ENCODE measurements at places on chromosomes 6 and 20.
A peak's percentile ranks its signal among the peaks of the same experiment; 100 is the strongest.

GRCh38 chr6:136067731-136068341 lies 182.3 kb downstream of the MTFR2 start:
- no peak for DNase-seq

- peak; percentile 60 for DNase-seq
Observed at GRCh38 chr6:111989743-111990142, 64.2 kb upstream of the CCN6 start.

- DNase-seq = no peak
Observed at GRCh38 chr6:12012038-12012557, at the start of gene HIVEP1. Gene HIVEP1 (plus strand): TSS chr6:12012312. CDS start chr6:12015629, 3,317 bp downstream.

DNA sequence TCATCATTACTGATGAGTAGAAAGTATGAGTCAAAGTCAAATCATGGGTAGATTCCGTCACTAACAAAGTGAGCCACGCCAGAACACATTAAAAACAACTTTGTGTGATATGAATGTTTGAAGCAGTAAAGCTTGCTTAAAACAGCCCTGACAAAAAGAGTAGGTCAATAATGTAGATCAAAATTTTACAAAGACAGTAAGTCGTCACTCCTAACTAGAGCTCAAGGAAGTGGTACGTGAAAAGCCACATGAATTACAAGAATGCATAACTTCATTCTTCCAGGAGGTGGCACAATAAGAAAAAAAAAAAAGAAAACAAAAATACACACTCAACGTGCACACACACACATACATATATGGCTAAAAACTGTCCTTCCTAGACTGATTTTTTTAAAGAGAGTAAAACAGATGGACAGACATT lies 69.9 kb downstream of the HACE1 start:
- DNase-seq = no peak

GRCh38 chr6:36414481-36414880 lies 27.0 kb upstream of the ETV7 start:
- DNase-seq = no peak
